ENCODE measurements at places on chromosomes 3 and 15.
A peak's percentile ranks its signal among the peaks of the same experiment; 100 is the strongest.

DNA sequence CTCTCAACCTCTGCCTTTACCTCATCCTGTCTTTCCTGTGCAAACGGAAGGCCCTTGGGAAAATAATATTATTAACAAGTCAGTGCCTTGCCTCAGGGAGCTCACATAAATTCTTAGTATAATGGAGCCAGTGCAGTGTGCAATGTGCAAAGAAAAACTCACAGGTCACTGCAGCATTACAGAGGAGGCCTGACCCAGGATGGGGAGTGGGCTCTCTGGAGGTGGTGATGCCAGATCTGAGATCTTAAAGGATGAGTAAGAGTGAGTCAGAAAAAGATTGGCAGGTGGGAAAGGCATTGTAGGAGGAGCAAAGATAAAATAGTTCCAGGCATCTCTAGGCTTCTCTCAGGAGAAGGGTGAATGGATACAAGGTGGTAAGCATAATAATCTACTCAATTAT, 185.6 kb upstream of the ADAMTS9 start:
- DNase-seq = no peak

- no peak for DNase-seq
Observed at GRCh38 chr3:155525324-155525833, 219.5 kb downstream of the PLCH1 start.

DNA sequence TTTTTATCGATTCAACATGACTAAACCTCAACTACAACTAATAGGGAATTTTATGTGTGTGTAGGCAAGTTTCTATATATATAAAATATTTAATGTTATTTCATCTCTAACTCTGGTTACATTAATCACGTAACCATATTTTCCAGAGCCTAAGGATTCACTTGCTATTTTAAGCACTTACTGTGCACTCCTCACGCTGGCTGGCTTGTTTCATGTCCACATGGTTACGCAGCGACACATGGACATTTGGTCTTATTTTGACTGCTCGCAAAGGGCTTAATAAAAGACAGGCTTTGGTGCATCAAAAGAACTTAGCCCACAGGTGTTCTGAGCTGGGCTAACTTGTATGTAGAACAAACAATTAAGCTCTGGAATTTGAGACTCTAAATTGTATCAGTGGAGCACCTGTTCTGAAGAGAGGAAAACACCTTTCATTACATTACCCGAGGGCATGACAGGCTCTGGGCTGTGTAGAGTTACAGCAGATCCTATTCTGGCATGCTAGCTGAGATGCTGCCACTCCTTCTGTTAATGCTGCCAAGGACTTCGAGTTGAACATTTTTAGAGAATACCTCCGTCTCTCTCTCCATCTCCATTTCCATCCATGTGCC, 130.0 kb upstream of the NR2F2 start:
- no peak for DNase-seq

DNA sequence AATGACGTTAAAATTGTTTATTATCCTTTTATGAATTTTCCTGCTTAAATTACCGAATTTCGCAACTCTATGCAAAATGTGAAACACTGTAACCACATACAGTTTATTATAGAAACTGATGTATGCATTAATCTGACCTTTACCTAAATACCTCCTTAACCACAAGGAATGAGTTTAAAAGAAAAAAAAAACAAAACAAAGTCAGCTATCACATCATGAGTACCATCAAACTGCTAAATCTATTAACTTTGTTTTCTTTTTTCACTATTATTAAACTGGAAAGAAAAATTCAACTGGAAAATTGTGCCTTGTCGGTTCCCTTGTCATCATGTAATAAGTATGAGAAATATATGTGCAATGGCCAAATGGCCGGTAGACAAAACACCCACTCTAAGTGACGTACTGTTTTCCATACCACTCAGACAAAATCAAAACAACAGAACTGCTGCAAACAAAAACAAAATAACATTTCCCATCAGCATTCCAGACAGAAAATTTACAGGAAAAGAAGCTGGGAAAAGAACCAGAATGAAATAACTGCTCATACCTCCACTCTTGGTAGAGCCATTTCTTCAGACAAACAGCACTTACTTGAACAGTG, 415.3 kb downstream of the FOXP1 start:
- DNase-seq = no peak

DNA sequence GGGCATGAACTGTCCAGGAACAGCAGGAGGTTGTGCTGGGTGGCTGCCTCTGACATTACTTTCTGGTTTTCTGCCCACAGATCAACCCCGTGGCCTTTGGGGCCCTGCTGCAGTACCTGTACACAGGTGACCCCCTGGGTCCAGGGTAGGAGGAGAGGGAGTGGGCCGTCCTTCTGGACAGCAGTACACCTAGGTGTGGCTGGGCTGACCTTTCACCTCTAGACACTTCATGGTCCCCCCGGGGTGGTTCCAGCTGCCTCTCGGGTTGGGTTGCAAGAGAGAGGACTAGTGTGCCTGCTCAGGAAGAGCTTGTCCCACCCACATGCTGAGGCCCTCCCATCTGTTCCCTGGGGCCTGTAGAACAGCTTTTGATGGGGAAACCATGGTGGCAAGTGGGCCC, 3.7 kb downstream of the ABTB1 start:
- peak; percentile 7 for DNase-seq

GRCh38 chr15:29704950-29705597, 117.2 kb downstream of the TJP1 start:
- DNase-seq = no peak

GRCh38 chr15:83198476-83198875, 9.1 kb downstream of the HDGFL3 start:
- no peak for DNase-seq

DNA sequence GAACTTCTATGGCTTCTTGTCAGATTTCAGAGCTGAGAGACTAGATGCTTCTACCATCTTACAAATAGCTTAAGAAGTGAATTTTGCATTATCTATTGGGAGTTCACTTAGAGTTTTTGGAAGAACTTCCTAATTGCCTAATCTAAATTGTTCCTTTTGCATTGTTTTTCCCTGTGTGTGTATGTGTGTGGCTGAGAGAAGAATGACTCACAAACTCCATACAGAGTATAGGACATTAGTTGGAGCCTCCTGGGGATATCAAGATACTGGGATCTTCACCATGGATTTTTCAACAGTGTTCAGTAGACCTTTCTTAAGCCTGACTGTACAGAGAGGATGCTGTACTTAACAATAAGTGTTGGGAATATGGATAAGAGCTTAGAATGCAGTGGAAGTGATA, 10.9 kb downstream of the TLNRD1 start:
- no peak for DNase-seq

GRCh38 chr3:25349095-25349494, 79.0 kb upstream of the RARB start:
- DNase-seq = no peak

Measured in activated naive CD4-positive, alpha-beta T cell treated with anti-CD3 and anti-CD28 coated beads, Interleukin-2, amount 50 U/mL, for 16 hours (primary cell).